Frontal cortex (tissue), 4 donors: ENCODE measurements at places on chromosomes 2 and 18.

DNA sequence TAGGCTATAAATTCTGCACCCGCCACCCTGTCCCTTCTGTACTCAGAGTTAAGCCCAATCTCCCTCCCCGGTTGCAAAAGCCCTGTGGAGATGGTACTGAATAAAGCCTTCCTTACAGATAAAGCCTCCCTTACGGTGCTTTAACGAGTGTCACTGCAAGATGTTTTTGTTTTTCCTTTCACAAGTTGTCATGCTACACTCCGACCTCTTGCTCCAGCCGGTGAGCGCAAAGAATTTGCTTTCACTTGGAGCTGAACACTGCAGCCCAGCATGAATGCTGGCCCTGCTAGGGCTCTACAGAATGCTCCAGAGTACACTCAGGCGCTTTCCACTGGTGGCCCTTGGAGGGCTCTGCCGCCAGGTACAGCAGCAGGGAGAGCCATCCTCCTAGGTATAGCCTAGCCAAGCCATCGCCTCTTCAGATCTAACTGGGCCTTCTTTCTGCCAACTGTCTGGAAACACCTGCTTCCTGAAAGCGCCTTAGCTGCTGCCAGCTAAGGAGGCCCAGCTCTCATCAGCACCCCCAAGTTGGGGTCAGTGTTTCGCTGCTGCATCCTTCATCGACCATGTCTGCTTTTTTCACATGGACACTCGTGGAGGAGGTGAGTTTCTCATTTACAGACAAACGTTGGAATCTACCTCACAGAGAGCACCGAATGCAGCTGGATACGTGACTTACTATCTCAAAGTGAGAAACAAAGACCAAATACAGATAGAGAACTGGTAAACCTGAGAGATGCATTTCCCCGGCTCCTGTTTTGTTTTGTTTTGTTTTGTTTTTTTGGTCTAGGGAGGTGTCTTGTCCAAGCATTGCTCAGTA is 13.4 kb upstream of the CREG2 start:
- DNase-seq, result no peak

DNA sequence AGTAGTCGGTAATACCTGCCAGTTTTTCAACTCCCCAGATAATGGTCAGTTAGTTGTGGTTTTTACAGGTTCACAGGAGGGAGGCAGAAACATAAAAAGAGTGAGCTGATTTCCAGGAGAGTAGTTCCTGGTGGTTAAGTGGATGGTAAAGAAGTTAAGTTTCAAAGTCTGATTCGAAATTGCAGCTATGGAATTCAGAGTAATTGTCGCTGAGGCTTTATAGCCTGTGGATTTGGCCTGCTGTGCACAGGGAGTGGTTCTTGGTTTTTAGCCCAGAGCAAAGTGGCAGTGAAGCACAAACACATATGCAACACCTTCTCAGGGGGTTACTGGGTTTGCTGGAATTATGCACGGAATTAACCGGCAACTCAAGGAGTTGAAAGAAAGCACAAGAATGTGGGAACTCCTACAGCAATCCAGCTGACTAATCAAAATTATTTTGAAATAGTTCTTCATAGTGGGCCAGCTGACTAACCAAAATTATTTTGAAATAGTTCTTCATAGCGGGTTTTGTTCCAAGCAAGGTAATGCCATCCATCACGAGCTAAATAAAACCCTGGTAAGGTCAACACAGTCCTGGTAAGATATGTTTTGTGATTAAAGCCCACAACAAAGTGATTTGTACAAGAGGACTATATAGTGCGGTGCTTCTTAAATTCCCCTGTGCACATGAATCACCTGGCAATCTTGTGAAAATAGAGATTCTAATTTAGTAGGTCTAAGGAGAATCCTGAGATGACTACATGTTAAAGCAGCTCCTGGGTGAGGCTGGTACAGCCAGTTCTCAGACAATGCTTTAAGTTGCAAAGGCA is 94.4 kb downstream of the SGPP2 start:
- no peak for DNase-seq

GRCh38 chr2:45902781-45903375 is 251.4 kb downstream of the PRKCE start:
- DNase-seq, result no peak

- no peak for DNase-seq
Observed at GRCh38 chr2:27522400-27522945, 25.8 kb downstream of the GCKR start.

GRCh38 chr2:189116979-189117378 is 62.6 kb downstream of the COL5A2 start:
- no peak for DNase-seq

DNA sequence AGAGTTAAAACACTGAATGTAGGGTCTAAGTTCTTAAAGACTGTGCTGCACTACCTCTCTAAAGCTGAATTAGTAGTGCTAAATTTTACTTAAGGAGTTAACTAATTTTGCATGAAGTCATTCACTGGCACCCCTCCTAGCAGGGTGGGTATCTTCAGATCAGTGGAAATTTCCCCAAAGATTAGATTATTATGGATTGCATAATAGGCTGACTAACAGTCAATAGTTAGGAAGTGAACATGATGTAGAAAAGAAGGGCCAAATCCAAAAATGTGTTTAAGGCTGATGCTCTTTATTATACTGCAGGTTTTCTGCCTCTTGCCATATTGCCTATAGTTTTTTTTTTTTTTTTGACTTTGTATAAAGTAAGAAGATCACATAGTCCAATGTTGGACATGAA is 5.2 kb downstream of the ZNF638 start:
- DNase-seq, result no peak
